ENCODE measurements at places on chromosomes 1 and 21. TPM values are rescaled to one million over a fixed set of nuclear protein-coding genes. Genes with fewer than 3 reads are reported as not detected.

The CLDN17 gene
- total RNA-seq = not detected

The C1orf185 gene
- not detected for total RNA-seq

The ENAH gene
- total RNA-seq = 18.1 TPM

The HES3 gene
- not detected for total RNA-seq

The AADACL4 gene
- total RNA-seq = not detected

The OLIG1 gene
- total RNA-seq = not detected

The IGSF5 gene
- not detected for total RNA-seq

The KCNC4 gene
- 18.5 TPM for total RNA-seq

The SAMD13 gene
- total RNA-seq = 8.0 TPM

The KIF21B gene
- 72.5 TPM for total RNA-seq

The TFF1 gene
- total RNA-seq = not detected

The METTL18 gene
- total RNA-seq = 8.1 TPM

The LRRC8B gene
- 8.8 TPM for total RNA-seq

The MTARC2 gene
- total RNA-seq = not detected

The PLCH2 gene
- total RNA-seq = 1.4 TPM

The RAB7B gene
- not detected for total RNA-seq

The ARHGAP30 gene
- total RNA-seq = 86.7 TPM

The OR2AK2 gene
- total RNA-seq = not detected

The CYB561D1 gene
- total RNA-seq = 10.5 TPM

The IKBKE gene
- total RNA-seq = 34.4 TPM

The C1QTNF12 gene
- 6.1 TPM for total RNA-seq

The CGN gene
- 5.5 TPM for total RNA-seq

The OR2T11 gene
- 0.13 TPM for total RNA-seq

The COL16A1 gene
- total RNA-seq = not detected

The GLIS1 gene
- total RNA-seq = not detected

The TNFRSF9 gene
- total RNA-seq = not detected

The SRM gene
- total RNA-seq = 208 TPM

The BARHL2 gene
- total RNA-seq = not detected

The LCE1C gene
- total RNA-seq = not detected

The DNAJC6 gene
- total RNA-seq = 11.3 TPM

The CD5L gene
- total RNA-seq = not detected

The CRP gene
- total RNA-seq = not detected

The AIRE gene
- total RNA-seq = not detected

The C21orf91 gene
- total RNA-seq = 32.8 TPM

The MTFR1L gene
- 43.4 TPM for total RNA-seq

The TRIM67 gene
- 0.06 TPM for total RNA-seq

The EPHA8 gene
- not detected for total RNA-seq

The TSPEAR gene
- total RNA-seq = not detected

The CCDC17 gene
- total RNA-seq = 5.0 TPM

The MASP2 gene
- total RNA-seq = 0.55 TPM

The ERICH3 gene
- not detected for total RNA-seq

The NBPF20 gene
- 6.5 TPM for total RNA-seq

The FMN2 gene
- total RNA-seq = not detected

The AMY1A gene
- total RNA-seq = not detected

The SLC35F3 gene
- total RNA-seq = not detected

The CYP4Z1 gene
- not detected for total RNA-seq

The CYP4A22 gene
- total RNA-seq = not detected

The KCNK1 gene
- not detected for total RNA-seq
